ENCODE measurements at places on chromosomes 5 and 9.
A peak's percentile ranks its signal among the peaks of the same experiment; 100 is the strongest.

DNA sequence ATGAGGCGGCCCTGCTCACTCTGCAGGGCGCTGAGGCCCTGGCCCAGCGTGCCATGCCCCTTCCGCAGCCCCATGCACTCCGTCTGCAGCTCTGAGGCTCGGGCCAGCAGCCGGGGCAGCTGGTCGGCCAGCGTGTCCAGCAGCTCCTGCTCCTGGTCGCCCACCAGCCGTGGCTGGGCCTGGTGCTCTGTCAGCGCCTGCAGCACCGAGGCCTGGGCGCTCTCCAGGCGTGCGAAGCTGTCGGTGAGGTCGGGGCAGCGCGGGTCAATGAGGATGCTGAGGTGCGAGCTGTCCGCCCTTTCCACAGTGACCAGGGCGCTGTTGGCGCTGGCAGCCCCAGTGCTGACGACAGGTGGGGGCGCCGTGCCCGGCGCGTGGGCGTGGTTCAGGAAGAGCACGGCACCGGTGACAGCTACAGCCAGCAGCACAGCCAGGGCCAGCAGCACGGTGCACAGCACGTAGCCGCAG, 9.4 kb downstream of the FIBCD1 start:
- DNase-seq, result no peak

DNA sequence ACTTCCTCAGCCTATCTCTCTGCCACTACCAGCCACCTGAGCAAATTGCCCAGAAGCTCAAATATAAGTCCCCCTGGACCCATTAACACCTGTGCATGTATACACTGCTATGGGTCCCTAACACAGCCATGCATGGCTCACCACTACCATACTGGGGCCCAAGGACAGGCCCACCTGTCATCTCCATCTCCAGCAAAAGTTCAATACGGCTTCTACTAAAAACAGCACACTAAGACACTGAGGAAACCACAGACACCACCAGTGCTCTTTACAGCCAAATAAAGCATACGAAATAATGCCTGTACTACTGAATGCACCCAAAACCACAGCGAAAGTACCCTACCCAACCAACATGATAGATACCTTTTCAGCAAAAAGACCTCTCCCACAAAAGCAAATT, 85.6 kb upstream of the GHR start:
- DNase-seq, result no peak

DNA sequence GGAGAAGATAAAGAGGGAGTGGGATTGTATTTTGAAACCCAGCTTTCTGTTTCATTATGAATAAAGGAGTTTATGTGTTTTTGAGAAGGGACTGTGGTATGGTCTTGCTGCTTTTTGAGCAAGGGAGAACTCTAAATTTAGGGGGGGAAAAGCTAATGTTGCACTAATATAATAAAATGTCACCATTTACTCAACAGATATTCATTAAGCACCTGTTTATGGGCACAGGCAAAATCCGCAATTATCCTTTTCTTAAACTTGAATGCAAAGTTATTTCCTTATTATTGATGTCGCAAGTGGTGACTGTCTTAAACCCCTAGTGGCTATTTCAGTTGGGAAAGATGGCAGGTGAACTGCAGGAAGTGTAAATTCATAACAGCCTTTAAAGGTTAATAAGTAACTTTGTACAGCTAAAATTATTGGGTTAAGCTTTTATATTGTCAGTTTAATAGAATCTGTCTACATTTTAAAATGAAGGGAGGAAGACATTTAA, 1.5 kb downstream of the CDC42SE2 start:
- no peak for DNase-seq

GRCh38 chr9:119004618-119004990, 364.6 kb downstream of the BRINP1 start:
- DNase-seq, result no peak

GRCh38 chr5:88480801-88481499, 212.3 kb upstream of the TMEM161B start:
- no peak for DNase-seq

DNA sequence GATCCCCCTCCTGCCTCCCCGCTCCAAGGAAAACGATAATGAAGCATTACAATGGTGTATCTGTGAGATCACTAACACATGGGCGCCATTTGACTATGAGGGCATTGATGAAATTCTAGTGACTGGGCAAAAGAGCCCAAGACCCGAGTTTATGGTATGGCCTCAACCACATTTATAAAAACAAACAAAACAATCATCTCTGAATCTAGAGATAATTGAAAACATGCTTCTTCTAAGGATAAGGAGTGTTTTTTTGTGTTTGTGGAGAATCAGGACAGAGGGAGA, 100.9 kb upstream of the SEMA6A start:
- no peak for DNase-seq

- DNase-seq, result no peak
Observed at GRCh38 chr9:107284636-107285035, 1.6 kb downstream of the RAD23B start.

GRCh38 chr9:129495620-129496472, 125.1 kb downstream of the C9orf50 start:
- peak; percentile 96 for DNase-seq

GRCh38 chr5:124365361-124365801, 381.1 kb downstream of the ZNF608 start:
- DNase-seq, result no peak

DNA sequence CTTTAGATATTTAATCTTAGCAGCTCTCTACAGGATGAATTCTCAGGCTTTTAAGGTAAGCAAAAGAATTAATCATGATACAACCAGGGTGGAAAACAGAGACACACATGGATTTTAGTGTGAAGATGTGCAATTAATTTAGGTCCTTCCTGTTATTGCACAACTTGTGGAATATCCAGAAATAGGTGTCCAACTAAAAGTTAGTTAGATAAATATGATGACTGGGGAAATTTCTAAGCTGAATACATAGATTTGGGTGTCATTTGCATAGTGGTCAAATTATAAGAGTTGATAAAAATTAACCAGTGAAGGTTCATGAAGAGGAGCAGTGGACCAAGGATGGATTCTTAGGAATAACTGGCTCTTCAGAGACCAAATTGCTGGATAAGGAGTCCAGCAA, 266.1 kb downstream of the PRR16 start:
- DNase-seq, result no peak

DNA sequence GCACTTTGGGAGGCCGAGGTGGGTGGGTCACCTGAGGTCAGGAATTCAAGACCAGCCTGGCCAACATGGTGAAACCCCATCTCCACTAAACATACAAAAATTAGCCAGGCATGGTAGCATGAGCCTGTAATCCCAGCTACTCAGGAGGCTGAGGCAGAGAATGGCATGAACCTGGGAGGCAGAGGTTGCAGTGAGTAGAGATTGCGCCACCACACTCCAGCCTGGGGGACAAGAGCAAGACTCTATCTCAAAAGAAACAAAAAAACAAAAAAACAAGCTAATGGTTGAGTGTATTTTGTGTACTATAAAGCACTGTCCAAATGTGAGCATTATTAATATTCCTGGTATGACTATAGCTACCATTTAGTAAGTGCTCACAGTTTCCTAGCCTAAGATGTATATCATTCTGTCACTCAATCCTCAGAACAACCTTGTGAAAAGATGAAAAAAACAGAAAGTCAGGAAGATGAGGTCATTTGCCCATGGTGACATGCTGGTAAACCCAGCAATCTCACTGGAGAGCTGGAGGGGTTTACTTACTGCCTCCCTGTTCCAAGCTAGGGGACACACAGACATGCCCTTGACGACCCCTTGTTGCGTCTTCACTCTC, 27.7 kb downstream of the ARHGEF37 start:
- no peak for DNase-seq

All from D721Med (cell line).